ENCODE measurements at places on chromosomes 2 and 18.

DNA sequence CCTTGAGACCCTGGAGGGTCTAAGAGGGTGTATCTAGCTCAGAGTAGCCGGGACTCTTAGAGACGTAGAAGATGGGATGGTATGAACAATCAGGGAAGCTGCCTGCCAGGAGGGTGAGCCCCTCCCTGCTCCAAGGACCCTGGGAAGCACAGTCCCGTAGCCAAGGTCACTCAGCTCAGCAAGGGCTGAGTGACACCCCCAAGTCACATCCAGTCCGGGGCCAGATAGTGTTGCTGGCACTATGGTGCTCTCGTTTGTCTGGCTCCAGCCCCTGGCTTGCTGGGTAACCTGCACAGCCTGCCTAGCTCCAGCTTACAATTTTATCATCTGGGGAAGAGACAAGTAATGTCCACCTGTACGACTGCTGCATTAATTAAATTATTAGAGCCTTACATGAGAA, 22.3 kb downstream of the REEP1 start:
- no peak for DNase-seq

DNA sequence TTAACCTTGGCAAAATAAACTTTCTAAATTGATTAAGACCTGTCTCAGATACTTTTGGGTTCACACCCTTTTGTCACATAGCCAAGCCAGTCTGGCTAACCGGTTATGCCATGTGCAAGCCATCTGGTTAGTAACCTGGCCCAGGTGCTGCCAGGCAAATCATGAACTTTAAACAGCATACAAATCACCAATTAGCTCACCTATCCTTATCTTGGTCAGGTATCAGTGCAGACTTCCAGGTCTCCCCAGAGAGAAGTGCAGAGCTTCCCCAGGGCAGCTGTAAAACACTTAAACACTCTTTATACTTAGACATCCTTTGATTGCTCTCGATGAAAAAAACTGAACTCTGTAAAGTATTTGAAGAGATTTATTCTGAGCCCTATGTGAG, 14.9 kb upstream of the MC5R start:
- no peak for DNase-seq

DNA sequence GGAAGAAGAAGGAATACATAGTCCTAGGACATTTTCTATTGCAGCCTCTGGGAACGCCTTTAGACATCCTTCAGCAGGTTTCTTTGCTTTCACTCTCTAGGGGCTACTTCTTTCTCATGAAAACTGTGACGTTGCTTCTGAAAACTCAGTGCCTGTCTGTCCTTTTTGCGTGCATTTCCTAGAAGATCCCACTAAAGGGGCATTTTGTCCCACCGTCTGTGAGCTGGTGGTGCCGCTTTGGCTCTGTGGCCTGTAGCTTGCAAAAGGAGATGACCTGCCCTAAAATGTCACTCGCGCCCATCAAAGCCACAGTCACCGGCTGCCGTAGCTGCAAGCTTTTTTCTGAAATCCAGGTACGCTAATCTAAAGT, 579 bp downstream of the STAT4 start:
- peak; percentile 10 for DNase-seq

- no peak for DNase-seq
Observed at GRCh38 chr2:25414781-25415180, 73.1 kb upstream of the DNMT3A start.

- no peak for DNase-seq
Observed at GRCh38 chr18:35993013-35993412, 20.5 kb downstream of the RMP24 start.

- no peak for DNase-seq
Observed at GRCh38 chr2:65551528-65551927, 119.1 kb upstream of the SPRED2 start.

- no peak for DNase-seq
Observed at GRCh38 chr2:44254023-44254422, 21.3 kb upstream of the SLC3A1 start.

DNA sequence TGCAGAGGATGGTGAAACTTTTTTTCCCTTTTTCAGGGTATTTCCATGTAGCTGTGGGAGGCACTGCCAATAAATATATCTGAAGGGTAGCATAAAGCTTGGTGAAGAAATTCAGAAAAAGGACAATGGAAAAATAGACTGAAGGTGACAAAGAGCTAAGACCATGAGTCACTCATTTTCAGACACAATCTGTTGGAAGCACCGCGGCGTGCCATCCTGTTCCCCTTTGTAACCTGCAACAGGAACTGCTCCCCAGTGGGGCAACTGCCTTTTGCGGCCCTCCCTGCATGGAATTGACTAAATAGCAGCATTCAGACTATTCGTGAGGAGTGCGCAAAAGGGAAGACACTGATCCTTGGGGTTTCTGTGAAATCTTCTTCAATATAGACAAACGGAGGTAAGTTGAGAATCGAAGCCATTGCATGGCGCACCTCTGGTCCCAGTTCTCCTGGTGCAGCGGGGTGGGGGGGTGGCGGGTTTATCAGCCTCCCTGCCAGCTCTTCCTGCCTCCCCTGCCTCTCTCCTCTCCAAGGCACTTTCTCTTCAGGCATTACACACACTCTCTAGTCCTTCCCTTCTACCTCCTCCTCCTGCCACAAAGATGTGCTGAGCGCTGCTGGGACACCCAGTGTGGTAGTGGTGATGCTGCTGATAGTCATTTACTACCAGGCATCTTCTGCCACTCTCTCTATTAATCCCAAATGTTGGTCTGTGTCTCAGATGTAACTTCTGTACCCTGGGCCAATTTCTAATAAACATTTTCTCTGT, 126.2 kb upstream of the TMEM200C start:
- DNase-seq = no peak

- no peak for DNase-seq
Observed at GRCh38 chr2:233460726-233461441, 105.7 kb downstream of the USP40 start.

DNA sequence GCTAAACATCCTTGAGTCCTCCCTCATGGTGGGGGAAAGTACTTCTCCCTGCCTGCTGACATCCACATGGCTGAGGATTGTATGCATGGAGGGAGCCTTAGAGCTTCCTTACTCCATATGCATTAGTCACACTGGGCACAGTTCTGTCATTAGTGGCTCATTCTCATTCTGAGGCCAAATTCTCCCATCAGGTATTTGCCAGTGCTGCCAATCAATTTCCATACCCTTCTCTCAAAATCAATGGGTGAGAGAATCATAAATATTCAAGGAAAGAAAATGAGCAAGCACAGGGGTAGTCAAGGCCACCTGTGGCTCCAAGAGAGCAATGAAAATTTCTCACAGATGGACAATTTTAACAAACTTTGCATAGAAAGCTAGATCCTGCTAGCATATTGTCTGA, 422.6 kb upstream of the SETBP1 start:
- DNase-seq = no peak
